ENCODE measurements at places on chromosomes 3 and 15.

- no peak for DNase-seq
Observed at GRCh38 chr3:141429371-141430035, 57.3 kb upstream of the RASA2 start.

GRCh38 chr3:112097378-112097777 lies 11.2 kb downstream of the C3orf52 start:
- no peak for DNase-seq

GRCh38 chr3:44419923-44420650 lies 57.4 kb downstream of the ZNF445 start:
- DNase-seq = no peak

- DNase-seq = no peak
Observed at GRCh38 chr15:39404767-39405181, 176.1 kb upstream of the THBS1 start.

- no peak for DNase-seq
Observed at GRCh38 chr15:91150502-91151160, 50.6 kb downstream of the SV2B start.

DNA sequence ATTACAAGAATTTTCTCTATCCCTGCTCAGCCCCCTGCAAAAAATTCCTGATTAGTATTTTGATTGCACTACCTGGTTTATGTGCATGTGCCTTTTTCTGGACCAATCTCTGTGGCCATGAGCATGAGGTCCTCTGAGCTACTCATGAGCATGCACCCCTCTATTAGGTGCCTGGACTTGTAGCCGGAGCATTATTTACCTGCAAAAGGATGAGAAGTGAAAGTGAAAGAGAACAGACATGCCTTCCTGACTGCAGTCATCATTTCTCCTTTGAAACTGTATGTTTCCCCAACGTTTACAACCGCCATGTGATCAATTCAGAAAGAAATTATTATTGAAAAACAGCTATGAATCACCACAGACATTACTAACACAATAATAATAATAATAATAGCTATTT lies 1008.8 kb downstream of the ROBO2 start:
- no peak for DNase-seq

GRCh38 chr3:87201727-87202126 lies 25.4 kb upstream of the CHMP2B start:
- no peak for DNase-seq

GRCh38 chr3:132464066-132464465 lies 46.8 kb downstream of the DNAJC13 start:
- no peak for DNase-seq

GRCh38 chr3:97827741-97828471 lies 6.1 kb downstream of the CRYBG3 start:
- no peak for DNase-seq

DNA sequence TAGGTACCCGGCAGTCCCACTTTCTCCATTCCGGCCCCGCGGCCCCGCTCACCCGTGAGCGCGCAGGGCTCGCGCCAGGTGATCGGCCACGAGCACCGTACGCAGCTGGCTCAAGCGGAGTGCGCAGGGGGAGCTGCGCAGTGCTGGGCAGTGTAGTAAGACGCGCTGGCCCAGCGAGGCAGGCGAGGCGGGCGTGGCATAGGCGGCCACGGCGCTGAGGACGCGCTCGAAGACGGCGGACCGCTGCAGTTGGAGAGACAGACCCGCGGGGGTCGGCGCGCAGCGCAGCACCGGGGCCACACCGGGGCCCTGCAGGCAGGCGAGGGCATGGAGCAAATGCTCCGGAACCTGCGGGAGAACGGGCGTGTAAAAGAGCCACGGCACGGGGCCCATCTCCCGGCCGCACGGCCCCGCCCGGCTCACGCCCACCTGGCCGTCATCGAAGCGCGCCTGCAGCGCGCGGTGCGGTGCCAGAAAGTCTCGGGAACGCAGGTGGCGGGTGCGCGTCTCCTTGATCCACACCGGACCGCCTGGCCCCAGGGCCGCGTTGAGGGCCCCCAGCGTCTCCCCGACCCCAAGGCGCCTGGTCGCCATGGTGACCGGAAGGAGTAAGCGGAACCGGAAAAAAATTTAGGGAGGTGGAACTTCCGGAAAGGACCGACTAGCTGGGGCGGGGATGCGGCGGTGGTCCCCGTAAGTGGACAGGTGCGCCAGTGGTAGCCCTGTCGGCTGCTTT lies at the start of gene DALRD3:
DALRD3 (minus strand) TSS at position 610 of the 736 bp plus-strand sequence; CDS start at position 594, 16 bp downstream.
- DNase-seq = peak; percentile 70

DNA sequence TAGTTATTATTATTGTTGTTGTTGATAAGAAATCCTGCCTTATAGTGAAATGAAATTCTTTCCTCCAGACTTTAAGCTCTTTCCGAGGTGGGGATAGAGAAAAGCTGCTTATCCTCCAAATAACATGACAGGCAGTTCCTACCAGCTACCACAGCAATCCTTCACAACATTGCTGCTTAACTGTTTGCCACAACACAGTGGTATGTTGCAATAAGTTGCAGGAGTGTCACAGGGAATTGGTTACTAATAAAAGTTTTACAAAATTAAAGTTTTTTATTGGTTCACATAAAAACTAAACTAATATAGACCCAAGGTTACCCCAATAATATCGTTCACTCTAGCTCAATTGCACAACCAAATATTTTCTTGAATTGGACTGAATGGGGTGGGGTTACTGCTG lies 57.4 kb upstream of the ICE2 start:
- DNase-seq = no peak

- DNase-seq = no peak
Observed at GRCh38 chr15:51374131-51374530, 32.7 kb downstream of the GLDN start.

DNA sequence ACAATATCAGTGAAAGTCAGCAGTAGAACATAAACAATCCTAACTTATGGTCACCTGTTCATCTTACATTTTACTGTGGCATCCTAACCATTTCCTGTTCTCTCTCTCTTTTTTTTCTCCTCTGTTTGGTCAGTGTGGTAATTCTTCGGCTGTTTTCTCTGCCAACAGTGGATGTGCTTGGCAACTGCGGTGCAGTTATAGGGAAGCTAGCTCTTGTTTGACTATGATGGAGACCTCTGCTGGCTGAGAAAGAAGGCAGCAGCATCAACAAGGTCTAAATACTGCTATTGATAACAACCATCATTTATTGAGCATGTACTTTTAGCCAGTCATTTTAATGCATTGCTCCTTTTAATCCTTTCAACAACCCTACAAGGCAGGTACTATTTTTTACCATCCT lies 723 bp upstream of the DRD3 start:
- no peak for DNase-seq

- no peak for DNase-seq
Observed at GRCh38 chr3:126399351-126399735, 4.6 kb downstream of the CFAP100 start.

GRCh38 chr3:60240492-60240891 lies 1010.8 kb downstream of the FHIT start:
- no peak for DNase-seq

- DNase-seq = peak; percentile 56
Observed at GRCh38 chr3:16884084-16884747, 539 bp upstream of the PLCL2 start.

DNA sequence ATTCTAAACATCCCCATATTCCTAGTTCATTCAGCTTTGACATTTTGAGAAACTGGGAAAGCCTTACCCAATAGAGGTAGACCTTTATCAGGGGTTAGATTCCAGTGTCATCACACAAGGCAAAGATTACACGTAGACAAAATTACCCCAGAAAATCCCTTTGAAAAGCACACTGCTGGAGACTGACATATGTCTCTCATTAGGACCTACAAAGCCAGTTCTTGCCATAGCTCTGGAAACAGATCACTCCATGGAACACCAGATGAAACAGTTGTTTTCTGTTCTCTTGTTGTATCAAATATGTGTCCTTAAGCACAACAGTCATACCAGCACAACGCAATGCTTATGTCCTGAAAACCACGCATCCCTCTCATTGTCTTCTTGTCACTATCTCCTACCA lies 44.7 kb downstream of the RARB start:
- no peak for DNase-seq

GRCh38 chr15:55124616-55125015 lies 72.1 kb downstream of the RSL24D1 start:
- DNase-seq = no peak

- DNase-seq = no peak
Observed at GRCh38 chr15:51809457-51809856, 20.0 kb upstream of the TMOD3 start.

- DNase-seq = no peak
Observed at GRCh38 chr3:44478055-44478468, 592 bp upstream of the ZNF445 start.

GRCh38 chr3:146705225-146705624 lies 100.1 kb upstream of the PLSCR5 start:
- no peak for DNase-seq

DNA sequence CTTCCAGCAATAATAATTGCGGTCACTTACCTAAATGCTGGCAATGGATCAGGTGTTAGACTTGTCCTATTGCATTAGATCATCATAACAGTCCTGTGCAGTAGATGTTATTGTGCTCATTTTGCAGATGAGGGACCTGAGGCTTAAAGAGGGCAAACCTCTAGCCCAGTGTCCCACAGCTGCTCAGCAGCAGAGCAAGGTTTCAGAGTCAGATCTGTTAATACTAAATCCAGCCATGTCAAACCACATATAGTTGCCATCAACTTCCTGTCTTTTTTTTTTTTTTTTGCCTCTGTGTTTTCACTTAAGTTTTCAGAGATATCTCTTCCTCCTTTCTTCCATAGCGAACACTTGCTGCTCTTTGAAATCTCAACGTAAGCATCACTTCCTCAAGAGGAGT lies 12.1 kb downstream of the FEZF2 start:
- no peak for DNase-seq

- no peak for DNase-seq
Observed at GRCh38 chr15:44231842-44232241, 36.8 kb upstream of the FRMD5 start.

GRCh38 chr3:27507111-27507510 lies 22.9 kb upstream of the SLC4A7 start:
- no peak for DNase-seq

- DNase-seq = peak; percentile 60
Observed at GRCh38 chr15:45187894-45188830, at the start of gene SHF. TSS of gene SHF (minus strand) at chr15:45187966. CDS start at chr15:45187951, 15 bp downstream.

- no peak for DNase-seq
Observed at GRCh38 chr3:54053211-54053610, 69.1 kb upstream of the CACNA2D3 start.

GRCh38 chr15:97504031-97504792 lies 456.3 kb upstream of the ARRDC4 start:
- DNase-seq = no peak

DNA sequence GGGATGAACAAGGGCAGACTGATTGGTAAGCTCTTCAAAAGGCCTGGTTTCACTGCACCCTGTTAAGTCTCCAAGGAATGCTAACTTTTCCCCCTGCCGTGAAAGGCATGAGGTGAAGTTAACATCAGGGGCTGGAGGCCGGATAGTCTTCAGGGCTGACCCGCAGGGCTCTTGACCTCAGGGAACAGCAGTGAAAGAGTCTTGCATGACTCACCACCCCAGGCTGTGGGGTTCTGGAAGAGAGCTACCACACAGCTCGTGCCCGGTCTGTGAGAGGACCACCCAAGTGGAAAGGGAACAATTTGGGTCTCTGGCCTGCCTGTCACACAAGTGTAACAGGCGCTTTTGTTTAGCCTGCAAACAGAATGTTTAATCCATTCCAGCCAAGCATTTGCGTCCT lies 504.9 kb downstream of the EDEM1 start:
- no peak for DNase-seq

- no peak for DNase-seq
Observed at GRCh38 chr3:111906656-111907055, 47.6 kb downstream of the PHLDB2 start.

DNA sequence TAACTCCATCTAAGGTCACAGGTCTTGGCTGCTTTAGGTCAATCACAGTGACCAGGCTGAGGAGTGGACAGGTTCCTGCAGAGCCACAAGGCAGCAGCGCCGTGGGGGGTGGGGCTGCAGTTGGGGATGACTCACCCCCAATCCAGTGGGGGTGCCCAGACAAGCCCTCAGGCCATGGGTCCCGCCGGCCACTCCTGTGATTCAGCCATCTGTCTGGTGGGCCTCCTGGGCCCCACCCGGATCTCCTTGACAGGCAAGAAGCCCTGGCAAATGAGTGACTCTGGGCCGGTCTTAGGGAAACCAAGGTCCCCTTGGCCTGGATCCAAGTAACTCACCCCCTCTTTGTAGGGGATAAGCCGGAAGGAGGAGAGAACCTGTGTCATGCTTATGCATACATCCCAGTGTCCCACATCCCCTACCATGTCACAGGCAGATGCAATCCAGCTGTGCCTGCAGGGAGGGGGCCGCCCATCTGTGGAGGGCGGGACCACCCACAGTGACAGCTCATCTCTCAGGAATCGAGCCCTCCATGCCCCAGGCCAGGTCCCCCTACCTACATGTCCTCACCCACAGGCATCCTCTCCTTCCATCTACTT lies 495 bp upstream of the COL7A1 start:
- no peak for DNase-seq

GRCh38 chr3:43734685-43735084 lies 43.9 kb downstream of the ABHD5 start:
- DNase-seq = no peak

- DNase-seq = no peak
Observed at GRCh38 chr3:197001972-197002700, 27.5 kb downstream of the MELTF start.

DNA sequence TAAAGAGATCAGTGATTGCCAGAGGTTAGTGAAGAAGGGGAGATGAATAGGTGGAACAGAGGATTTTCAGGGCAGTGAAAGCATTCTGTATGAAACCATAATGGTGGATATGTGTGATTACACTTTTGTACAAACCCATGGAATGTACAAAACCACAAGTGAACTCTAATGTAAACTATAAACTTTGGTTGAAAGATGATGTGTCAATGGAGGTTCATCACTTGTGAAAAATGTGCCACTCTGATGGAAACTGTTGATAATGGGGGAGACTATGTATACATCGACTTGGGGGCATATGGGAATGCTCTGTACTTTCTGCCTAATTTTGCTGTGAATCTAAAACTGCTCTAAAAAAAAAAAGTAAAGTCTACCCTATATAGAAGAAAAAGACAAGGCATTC lies 68.7 kb upstream of the ARHGEF3 start:
- no peak for DNase-seq

DNA sequence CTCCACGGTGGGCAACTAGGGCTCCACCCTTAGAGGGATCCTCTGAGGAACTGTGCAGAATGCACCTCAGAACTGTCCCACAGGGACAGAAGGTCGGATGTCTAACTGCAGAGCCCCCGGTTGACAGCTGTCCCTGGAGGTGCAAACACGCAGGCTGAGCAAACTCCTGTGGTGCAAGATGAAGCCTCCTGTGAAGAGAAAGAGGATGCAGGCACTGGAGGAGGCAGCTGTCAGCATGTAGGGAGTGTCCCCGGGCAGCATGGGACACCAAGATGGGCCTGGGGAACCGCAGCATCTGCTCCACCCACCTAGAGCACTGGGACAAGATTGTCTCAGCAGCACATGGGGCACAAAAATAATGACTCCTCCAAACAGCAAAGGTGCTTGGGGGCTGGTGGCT lies 258.9 kb downstream of the ABHD5 start:
- no peak for DNase-seq
